ENCODE measurements at places on chromosomes 5 and 9. TPM values are rescaled to one million over a fixed set of nuclear protein-coding genes. Genes with fewer than 3 reads are reported as not detected.

DNA sequence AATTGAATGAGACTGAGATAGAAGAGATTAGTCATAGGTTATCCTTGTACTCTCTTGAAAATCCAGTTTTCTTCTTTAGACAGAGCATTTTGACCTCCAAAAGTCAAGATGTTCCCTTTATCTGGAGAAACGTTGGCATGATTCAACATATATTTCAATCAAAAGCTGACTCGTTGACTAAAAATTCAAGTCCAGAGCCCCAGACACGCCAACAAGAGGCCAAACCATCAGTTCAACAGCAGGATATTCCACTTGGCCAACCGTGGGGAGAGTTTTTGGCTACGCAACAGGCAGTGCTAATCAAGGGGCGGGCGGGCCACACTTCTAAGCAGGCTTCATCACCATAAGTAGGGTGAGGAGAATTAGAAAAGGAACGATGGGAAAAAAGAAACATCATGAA, 119.1 kb downstream of the SLIT3 start:
- H3K27me3 ChIP-seq, result no peaks in the 10 kb centered on the region
- no peaks in the 10 kb centered on the region for H3K4me1 ChIP-seq
- H3K4me3 ChIP-seq, result no peak overlapping the region

- peaks cover 15% of the 10 kb centered on the region for H3K36me3 ChIP-seq
- H3K27me3 ChIP-seq, result no peaks in the 10 kb centered on the region
- no peak overlapping the region for H3K27ac ChIP-seq
- DNase-seq, result no peak
- no peak overlapping the region for H3K4me3 ChIP-seq
These were observed 85.1 kb downstream of the MED27 start for GRCh38 chr9:131994364-131995125.

DNA sequence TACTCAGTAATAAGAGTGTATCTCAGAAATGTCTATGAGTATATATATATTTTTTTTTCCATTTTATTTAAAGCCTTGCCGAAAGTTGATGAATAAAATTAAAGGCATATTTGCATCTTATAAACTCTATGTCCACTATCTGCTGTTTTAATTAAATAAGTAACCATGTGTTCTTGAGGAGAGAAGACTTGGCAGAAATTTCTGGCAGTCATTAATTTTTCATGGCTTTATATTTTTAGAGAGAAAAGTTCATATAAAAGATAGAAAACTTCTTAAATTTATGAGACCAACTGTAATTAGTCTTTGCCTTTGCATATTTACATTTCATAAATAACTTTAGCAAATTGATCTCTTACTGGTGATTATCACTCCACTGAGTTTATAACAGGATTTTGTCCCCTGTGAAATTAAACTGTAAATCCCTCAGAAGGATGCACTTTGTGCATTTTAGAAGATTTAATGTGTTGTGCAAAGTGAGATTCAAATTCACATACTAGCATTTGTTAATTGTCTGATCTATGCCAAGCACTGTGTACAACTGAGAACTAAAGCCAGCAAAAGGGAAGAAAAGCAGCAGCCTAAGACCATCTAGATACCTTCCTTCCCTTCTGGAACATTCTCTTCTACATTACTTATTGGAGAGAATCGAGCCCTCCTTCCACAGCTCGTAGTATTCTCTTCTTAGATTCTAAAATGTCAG, 108.7 kb downstream of the SNCAIP start:
- no peak overlapping the region for H3K4me3 ChIP-seq
- no peaks in the 10 kb centered on the region for H3K27me3 ChIP-seq
- no peaks in the 10 kb centered on the region for H3K4me1 ChIP-seq
- H3K36me3 ChIP-seq, result no peaks in the 10 kb centered on the region
- no peak overlapping the region for H3K27ac ChIP-seq

GRCh38 chr9:104843644-104844240, 79.8 kb downstream of the NIPSNAP3B start:
- DNase-seq, result no peak
- H3K4me3 ChIP-seq, result no peak overlapping the region
- peaks cover 4% of the 10 kb centered on the region for H3K36me3 ChIP-seq
- H3K27me3 ChIP-seq, result no peaks in the 10 kb centered on the region
- H3K4me1 ChIP-seq, result no peaks in the 10 kb centered on the region
- H3K27ac ChIP-seq, result no peak overlapping the region

DNA sequence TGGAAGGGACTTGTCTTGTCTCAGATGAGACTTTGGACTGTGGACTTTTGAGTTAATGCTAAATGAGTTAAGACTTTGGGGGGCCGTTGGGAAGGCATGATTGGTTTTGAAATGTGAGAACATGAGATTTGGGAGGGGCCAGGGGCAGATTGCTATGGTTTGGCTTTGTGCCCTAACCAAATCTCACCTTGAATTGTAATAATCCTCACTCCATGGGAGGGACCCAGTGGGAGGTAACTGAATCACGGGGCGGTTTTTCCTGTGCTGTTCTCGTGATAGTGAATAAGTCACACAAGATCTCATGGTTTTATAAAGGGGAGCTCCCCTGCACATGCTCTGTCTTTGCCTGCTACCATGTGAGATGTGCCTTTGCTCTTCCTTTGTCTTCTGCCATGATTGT, 72.1 kb downstream of the RAI14 start:
- H3K27me3 ChIP-seq, result no peaks in the 10 kb centered on the region
- H3K4me3 ChIP-seq, result no peak overlapping the region
- no peak overlapping the region for H3K27ac ChIP-seq
- H3K4me1 ChIP-seq, result no peaks in the 10 kb centered on the region
- DNase-seq, result no peak

GRCh38 chr5:6427694-6428093, 21.0 kb upstream of the UBE2QL1 start:
- no peak for DNase-seq
- H3K36me3 ChIP-seq, result no peaks in the 10 kb centered on the region
- H3K27ac ChIP-seq, result no peak overlapping the region
- H3K27me3 ChIP-seq, result peaks cover 9% of the 10 kb centered on the region
- no peak overlapping the region for H3K4me3 ChIP-seq
- no peaks in the 10 kb centered on the region for H3K4me1 ChIP-seq

DNA sequence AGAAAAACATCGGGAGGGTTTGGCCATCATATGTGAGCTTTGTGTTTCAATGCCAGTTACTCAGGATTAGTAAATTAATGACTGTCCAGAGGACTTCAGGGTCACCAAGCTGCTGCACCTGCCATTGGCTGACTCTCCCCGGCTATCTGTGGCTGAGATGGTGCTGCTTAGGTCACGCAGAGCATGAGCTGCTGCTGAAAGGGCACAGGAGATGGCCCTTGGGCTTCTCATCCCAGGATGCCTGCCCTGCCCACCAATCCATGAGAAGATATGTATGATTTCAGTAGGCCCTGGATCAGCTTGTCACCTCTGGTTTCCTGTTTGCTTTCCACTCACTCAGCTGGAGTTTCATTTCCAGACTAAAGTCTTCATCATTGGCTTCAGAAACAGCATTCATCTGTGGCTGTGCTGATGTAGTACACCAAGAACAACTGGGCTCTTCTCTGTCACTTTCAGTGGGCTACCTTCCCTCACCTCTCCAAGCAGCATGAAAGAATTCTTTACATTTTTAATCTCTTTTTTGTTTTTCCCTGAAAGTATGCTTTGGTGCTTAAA, 2.4 kb upstream of the CATSPER3 start:
- H3K27me3 ChIP-seq, result no peaks in the 10 kb centered on the region
- DNase-seq, result no peak
- H3K4me3 ChIP-seq, result no peak overlapping the region
- peaks cover 19% of the 10 kb centered on the region for H3K4me1 ChIP-seq
- no peak overlapping the region for H3K27ac ChIP-seq

- peaks cover 10% of the 10 kb centered on the region for H3K4me1 ChIP-seq
- peaks cover 26% of the 10 kb centered on the region for H3K27me3 ChIP-seq
- DNase-seq, result no peak
These were observed at the start of gene PDE8B for GRCh38 chr5:77210091-77210963. Gene PDE8B (plus strand): TSS chr5:77210680. CDS start chr5:77210926, 246 bp downstream.

DNA sequence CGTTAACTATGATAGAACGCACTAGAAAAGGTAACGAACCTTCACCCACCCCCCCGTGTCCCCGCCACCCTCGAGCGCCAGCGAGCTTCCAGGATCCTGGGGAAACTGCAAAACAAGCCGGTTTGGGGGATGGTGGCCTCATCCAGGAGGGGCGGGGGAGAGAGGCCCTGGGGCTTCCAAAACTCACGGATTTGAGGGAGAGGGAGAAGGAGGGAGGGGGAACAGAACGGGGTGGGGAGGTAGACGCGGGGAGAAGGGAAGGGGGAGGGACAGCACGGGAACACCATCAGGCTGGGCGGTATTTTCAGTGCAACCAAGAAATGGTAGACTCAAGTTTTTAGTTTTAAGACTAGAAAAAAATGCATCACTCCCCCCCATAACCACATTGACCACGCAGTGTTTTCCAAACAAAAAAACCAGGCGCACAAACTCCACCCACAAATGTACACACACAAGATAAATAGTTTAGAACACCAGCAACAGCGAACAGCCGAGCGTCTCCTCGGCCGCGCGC, 1.4 kb downstream of the NRARP start:
- no peak overlapping the region for H3K27ac ChIP-seq
- peaks cover 39% of the 10 kb centered on the region for H3K4me1 ChIP-seq
- H3K4me3 ChIP-seq, result no peak overlapping the region
- peaks cover 50% of the 10 kb centered on the region for H3K27me3 ChIP-seq
- no peak for DNase-seq

DNA sequence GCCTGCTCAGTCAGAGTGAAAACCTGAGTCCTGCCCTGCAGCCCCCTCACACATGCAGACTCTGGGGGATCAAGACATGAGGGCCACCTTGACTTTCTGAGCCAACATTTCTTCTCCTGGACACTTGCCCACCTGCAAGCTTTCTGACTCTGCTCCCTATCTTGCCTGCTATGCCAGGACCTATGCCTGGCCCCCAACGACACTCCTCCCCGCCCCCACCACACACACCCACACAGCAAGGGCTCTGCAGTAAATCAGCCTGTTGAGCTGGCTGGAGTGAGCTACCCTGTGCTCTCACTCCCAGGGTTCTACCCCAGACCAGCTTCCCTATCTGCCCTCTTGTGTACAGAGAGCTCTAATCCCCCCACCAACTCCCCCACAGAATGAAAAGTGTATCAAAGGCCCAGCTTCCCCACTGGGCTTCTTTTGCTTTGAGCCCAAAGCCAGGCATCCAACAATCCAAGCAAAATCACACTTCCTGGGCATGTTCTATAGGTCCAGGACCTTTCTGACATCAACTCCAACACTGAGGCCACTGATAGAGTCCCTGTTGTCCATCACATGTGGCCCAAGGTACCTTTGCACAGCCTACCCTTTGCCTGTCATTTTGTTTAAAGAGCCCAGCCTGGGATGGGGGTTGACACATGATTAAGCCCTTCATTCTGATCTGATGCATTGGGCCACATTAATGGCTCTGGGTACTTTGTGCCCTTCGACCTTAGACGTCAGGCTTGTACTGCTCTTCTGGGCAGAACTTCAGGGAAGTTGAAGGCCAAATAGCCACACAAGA, 7.2 kb downstream of the PDLIM4 start:
- H3K27ac ChIP-seq, result no peak overlapping the region
- no peaks in the 10 kb centered on the region for H3K36me3 ChIP-seq

CORO2A gene
- total RNA-seq, result 6.8 TPM

SUSD1 gene
- 5.4 TPM for total RNA-seq

NDOR1 gene
- 25.3 TPM for total RNA-seq

FIBCD1 gene
- not detected for total RNA-seq

HNRNPA0 gene
- 53.2 TPM for total RNA-seq

Data from CD4-positive, alpha-beta T cell (primary cell).